ENCODE measurements at places on chromosomes 13 and 19.

GRCh38 chr13:64723724-64724123 is 2506.4 kb downstream of the PCDH9 start:
- no peak for DNase-seq

- DNase-seq: no peak
Observed at GRCh38 chr13:71912524-71912923, 45.5 kb upstream of the DACH1 start.

- DNase-seq: no peak
Observed at GRCh38 chr19:55647732-55648584, at the start of gene CCDC106. CCDC106 (plus strand) TSS chr19:55648212; CDS start chr19:55649047, 835 bp downstream.

DNA sequence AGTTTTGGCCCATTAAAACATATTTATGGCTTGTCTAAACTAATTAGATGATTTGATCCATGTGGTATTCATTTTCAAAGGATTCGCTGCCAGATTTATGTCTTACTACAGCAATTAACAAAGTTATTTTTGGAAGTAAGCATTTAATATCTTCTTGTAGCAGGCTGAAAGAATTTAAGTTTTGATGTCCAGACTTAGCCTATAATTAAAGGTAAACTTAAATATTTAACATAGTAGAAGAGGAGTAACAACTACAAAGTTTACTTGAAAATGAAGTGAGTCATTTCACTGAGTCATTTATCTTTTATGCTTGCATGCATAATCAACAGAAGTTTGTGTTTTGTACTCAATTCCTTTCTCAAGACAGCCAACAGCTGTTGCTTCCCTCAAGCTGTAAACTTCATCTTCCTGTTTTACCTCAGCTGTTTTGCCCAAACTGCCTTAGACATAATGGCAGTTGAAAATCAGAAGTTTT is 58.1 kb downstream of the EDNRB start:
- no peak for DNase-seq

DNA sequence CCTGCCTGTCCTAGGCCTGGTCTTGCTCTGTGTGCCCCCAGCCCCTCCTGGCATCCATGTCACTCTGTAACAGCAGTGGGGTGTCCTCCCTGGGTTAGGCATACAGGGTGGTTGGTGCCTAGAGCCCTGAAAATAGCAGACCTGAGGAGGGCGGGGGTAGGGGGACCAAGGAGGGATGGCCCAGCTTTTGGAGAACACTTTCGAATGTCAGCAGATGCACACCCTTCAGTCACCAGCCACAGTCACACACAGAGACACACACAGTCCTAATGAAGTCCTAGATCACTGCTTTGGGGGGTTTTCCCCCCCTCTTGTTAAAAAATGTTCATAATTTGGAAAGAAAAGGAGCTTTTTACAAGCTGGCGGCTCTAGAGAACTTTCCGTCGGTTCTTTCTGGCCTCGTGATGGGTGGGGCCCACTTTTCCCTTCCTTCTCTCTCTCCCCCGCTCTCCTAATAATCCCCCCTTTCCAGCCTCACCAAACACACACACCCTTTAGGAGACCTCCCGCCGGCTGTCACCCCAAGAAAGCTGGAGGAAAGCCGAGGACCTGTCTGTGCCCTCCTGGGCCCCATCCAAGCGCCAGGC is 47.9 kb downstream of the LYL1 start:
- DNase-seq: no peak

GRCh38 chr13:49450105-49450819 is 6.2 kb downstream of the SETDB2 start:
- DNase-seq: no peak

GRCh38 chr13:24012648-24013047 is 115.3 kb upstream of the C1QTNF9B start:
- DNase-seq: no peak

DNA sequence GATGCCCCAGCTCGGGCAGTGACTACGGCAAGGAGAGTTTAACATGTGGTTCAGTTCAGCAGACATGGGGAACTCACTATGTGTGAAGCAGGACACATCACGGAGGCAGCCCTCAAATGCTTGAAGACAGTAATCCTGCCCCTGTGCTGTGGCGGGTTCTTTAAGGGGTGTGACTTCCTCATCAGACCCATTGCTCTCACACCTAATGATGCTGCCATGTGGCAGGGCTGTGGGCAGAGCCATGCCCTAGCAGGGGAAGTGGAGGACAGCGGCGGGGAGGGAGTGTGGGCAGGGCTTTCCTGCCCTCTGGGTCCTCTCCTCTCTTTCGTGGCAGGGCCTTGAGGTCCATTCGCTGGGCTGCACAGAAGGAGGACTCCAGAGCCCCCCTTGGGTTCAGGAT is 131.1 kb upstream of the GJB6 start:
- DNase-seq: no peak

DNA sequence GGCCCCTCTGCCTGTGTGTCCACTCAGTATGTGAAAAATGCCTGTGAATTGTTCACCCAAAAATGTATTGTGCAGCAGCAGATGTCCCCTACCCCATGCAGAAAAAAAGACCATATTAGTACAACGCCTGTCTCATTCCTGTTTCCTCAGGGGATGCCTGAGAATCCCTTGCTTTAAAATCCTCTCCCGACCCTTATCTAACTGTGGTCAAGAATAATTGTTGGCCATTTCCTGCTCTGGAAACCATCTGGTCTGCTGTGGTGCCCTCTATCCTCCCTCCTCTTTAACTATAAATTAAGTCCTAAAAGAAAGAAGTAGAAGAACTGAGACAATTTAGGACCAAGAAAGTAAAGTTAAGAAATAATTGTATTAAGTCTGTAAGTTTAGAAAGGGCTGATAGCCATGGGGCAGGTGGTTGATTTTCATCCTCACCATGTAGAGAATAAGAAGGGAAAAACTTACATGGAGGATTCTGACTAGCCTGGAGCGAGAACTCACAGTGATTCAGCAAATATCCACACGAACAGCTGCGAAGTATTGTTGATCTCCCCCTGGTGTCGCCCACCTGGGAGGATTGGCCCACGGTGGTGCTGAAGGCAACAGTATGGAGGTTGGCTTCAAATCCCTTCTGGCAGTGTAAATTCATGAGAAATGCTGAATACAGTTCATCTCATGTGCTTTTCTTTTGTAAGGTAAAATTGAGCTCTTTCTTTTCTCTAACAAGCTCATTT is 85.6 kb downstream of the COL4A2 start:
- no peak for DNase-seq

- peak; percentile 2 for DNase-seq
Observed at GRCh38 chr13:79194272-79194671, 211.8 kb downstream of the RBM26 start.

DNA sequence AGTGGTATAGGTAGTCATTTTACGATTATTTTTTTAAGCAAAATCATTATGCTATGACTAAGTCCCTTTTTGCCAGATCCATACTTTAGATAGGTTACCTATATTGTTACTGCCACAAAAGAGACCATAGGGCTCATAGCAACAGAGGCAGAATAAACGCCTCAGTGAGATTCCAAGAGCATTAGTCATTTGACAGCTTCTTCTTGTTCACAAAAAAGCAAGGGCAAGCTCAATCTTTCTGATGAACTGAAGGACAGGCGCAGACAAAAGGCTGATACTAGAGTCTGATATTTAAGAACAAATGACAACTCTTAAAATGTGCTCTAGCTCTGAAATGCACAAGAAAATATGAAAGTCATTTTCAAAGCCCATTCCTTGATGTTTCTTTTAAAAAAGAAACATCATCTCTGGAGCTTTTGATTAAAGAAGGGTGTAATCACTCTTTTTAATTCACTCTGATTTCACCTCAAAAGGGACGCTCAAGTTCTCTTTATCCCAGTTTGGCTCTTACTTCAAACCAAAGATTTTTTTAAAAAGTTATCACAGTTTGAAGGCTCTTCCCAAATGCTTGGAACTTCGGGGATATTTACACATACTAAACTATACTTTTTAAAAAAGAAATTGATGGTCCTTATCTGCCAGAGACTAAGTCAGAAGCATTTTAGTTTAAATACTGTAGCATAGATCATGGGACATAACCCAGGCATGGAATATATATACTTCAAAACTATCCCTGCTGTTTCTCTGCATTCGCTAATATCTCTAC is 187.2 kb downstream of the EFNB2 start:
- DNase-seq: no peak

DNA sequence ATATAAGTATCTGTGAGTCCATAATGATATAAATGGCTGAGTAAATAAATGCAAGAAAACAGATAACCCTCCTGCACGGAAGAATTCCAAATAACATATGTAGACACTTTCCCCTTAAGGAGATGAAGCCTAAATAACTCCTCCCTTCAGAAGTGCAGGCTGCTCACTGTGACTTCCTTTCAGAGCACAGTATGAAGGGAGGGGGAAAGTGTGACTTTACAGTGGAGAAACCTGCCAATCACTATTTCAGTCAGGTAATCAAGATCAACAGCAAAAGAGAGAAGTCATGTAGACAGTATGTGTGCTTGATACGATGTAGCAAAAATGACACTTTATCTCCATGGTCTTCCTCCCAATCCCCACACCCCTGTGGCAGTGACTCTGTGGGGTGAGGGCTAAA is 7.1 kb downstream of the GGACT start:
- no peak for DNase-seq
